Pons (tissue), 1 donor: ENCODE measurements at places on chromosomes 5 and 9.
A peak's percentile ranks its signal among the peaks of the same experiment; 100 is the strongest.

GRCh38 chr9:93025736-93026135 is 32.8 kb upstream of the SUSD3 start:
- no peak for DNase-seq

GRCh38 chr5:142984011-142984410 is 213.8 kb downstream of the ARHGAP26 start:
- no peak for DNase-seq

DNA sequence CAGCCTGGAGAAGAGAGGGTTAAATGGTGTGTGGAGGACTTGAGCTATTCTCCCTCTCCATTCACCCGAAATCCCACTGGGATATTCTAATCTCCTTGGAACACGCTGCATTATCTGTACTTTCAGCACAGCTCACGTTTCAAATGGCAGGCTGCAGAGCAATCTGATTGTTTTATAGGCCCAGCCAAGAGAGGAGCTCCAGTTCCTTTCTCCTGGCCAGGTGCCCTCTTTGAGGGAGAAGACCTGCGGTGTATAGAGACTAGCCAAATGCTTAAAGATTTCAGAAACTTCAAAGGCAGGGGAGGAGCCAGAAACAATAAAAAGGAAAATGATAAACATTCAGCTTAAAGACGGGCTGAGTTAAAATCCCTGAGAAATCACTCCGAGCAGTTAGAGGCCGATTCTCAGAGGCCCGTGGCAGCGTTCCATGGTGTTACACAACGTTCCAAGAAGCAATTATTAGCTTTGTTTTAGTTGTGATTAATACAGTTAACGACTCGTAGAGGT is 564.0 kb upstream of the KLF4 start:
- DNase-seq = peak; percentile 4

DNA sequence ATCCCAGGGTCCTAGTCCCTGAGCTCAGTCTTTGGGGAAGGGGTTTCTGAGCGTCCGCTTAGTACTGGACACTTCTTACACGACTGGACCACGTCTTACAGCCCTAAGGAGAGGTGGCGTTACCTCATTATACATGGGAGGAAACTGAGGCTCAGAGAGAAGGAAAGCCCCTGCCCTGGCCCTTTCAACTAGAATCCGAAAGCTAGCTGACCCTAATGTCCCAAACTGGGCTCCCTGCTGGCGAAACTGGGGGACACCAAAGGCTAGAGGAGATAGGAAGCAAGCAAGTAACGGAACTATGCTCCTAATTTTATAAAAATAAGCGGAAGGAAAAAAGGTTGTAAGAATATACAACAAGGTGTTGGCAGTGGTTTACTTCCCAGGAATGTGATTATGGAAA is 14.2 kb downstream of the LHX6 start:
- DNase-seq = no peak

- DNase-seq = peak; percentile 78
These were observed 115.0 kb downstream of the NFIB start for GRCh38 chr9:14198841-14199455.

- no peak for DNase-seq
These were observed 81.9 kb downstream of the RAPGEF1 start for GRCh38 chr9:131657940-131658339.
